ENCODE measurements at places on chromosomes 16 and 17.
A peak's percentile ranks its signal among the peaks of the same experiment; 100 is the strongest.

- DNase-seq = no peak
Measured at GRCh38 chr17:45751466-45751865, 32.7 kb upstream of the CRHR1 start.

DNA sequence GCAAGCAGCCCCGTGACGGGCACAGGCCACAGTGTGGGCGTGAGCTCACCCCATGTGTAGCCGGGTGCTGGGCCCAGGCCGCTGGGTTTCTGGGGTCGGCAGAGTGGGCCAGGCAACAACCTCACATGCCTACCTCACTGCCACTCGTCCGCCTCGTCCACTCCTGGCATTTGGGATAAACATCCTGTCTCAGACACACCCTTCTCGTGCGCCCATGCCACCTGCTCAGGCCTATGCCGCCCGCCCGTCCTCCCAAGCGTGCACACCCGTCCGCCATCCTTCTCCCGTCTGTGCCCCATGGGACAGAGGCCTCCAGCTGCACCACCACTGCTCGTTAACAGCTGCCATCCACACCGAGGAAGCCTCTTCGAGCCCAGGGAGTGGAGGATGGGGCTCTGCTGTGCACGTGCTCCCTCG is 64.3 kb downstream of the KLHDC4 start:
- no peak for DNase-seq

DNA sequence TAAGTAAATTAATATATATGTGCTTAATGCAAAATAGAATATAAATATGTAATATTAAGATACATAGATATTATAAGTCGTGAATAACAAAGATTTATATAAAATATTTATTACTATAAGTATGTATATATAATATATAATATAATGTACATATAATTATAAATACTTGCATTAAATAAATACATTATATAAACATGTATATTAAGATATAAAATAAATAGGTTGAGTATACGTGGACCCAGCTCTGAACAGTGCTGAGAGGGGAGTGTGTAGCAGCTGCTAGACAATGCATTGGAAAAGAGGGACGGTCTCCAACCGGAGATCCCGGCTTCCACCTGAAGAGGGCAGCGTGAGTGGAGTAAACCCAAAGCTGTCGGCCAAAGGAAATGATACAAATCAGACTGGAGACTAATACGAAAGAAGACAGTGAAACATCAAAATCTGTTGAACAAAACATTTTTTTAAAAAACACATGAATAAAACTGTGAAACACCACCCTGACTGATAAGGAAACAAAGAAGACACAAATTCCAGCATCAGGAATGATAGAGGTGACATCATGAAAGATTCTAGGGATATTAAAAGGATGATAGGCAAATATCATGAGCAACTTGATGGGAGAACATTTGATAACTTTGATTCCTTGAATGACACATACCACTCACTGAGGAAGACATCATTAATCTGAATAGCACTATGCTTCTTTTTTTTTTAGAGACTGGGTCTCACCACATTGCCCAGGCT is 125.4 kb upstream of the CHMP6 start:
- DNase-seq = peak; percentile 30

GRCh38 chr16:35188288-35189155 is 1729.1 kb downstream of the TP53TG3F start:
- DNase-seq = no peak

DNA sequence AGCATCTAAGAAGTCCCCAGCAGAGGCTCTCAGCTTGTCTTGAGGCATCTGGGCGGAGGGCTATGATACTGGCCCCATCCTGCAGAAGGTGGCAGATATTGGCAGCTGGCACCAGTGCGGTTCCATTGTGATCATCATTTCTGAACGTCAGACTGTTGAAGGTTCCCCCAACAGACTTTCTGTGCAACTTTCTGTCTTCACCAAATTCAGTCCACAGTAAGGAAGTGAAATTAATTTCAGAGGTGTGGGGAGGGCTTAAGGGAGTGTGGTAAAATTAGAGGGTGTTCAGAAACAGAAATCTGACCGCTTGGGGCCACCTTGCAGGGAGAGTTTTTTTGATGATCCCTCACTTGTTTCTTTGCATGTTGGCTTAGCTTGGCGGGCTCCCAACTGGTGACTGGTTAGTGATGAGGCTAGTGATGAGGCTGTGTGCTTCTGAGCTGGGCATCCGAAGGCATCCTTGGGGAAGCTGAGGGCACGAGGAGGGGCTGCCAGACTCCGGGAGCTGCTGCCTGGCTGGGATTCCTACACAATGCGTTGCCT is at the start of gene CIITA:
Gene CIITA, plus strand, starts transcription at position 404 of the 543 bp plus-strand sequence. Its CDS starts 129 bp downstream, at position 533.
- DNase-seq = peak; percentile 23

DNA sequence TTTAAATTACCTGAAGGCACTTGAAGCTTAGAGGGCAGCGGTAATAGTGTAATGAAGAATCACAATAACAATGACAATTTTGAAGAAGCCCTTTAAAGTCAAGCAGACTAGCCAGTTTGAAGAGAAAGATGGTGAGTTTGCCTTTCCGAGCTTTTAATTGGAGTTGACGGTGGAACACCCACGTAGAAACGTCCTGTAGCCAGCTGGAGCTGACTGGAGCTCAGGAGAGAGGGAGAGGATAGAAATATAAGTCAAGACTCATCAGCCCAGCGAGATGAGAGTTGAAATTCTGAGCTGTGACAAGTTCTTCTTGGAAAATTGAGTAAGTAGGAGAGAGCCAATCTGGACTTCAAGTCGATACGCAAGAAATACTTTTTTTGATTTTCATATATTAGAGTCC is 91.7 kb upstream of the CACNG3 start:
- DNase-seq = no peak

GRCh38 chr16:86117756-86118155 is 218.8 kb downstream of the IRF8 start:
- DNase-seq = no peak

- DNase-seq = no peak
Measured at GRCh38 chr17:82899941-82900340, 60.1 kb upstream of the ZNF750 start.

DNA sequence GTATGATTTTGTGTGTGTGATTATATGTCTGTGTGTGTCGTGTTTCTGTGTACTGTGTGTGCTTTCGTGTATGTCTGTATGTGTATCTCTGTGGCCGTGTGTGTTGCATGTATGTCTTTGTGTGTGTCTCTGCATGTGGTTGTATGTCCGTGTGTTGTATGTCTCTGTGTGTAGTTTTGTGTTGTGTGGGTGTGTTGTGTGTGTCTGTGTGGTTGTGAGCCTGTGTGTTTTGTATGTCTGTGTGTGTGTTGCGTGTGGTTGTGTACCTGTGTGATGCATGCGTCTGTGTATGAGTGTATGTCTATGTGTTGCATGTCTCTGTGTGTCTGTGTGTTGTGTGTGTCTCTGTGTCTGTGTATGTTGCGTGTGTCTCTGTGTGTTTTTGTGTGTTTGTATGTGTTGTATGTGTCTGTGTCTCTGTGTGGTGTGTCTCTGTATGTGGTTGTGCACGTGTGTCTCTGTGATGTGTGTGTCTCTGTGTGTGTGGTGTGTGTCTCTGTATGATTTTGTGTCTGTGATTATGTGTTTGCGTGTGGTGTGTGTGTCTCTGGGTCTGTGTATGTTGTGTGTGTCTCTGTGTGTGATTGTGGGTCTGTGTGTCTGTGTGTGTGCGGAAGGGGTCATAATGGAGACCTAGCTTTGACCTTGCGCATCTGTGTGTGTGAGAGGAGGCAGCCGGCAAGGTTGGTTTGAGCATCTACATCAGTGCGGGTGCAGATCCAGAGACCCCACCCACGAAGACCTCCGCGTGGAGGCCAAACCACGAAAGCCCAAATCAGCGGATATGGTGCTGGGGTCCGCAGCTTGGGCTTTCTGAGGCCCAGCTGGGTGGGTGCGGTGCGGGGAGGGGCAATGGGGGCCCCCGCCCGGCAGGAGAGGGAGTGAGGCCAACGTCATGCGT is 212.6 kb upstream of the GSE1 start:
- DNase-seq = no peak

GRCh38 chr17:78133971-78134898 is 3.7 kb downstream of the TMC8 start:
- peak; percentile 62 for DNase-seq

GRCh38 chr16:14333361-14333760 is 262.2 kb downstream of the MRTFB start:
- no peak for DNase-seq

DNA sequence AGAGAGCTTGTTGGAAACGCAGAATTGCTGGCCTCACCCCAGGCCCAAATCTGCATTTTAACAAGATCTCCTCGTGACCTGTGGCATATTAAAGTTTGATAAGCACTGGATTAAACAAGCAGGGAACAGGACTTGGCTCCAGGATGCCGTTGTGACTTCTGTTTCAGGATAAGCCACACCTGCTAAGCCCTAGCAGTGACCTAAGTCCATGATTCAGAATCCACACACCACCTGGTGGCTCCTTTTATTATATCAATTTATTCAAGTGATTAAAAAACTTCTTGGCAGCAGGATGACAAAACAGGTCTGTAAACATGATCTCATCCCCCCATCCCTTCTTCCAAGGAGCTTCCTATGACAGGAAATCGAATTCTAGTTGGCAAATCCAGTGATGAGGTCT is 9.1 kb downstream of the NAGPA start:
- DNase-seq = no peak

- no peak for DNase-seq
Measured at GRCh38 chr16:51816929-51817328, 665.9 kb upstream of the SALL1 start.

GRCh38 chr16:85901773-85902365 is 2.9 kb downstream of the IRF8 start:
- no peak for DNase-seq

- DNase-seq = no peak
Measured at GRCh38 chr17:76481071-76481655, 13.8 kb downstream of the AANAT start.

- no peak for DNase-seq
Measured at GRCh38 chr16:85981826-85982562, 83.0 kb downstream of the IRF8 start.

DNA sequence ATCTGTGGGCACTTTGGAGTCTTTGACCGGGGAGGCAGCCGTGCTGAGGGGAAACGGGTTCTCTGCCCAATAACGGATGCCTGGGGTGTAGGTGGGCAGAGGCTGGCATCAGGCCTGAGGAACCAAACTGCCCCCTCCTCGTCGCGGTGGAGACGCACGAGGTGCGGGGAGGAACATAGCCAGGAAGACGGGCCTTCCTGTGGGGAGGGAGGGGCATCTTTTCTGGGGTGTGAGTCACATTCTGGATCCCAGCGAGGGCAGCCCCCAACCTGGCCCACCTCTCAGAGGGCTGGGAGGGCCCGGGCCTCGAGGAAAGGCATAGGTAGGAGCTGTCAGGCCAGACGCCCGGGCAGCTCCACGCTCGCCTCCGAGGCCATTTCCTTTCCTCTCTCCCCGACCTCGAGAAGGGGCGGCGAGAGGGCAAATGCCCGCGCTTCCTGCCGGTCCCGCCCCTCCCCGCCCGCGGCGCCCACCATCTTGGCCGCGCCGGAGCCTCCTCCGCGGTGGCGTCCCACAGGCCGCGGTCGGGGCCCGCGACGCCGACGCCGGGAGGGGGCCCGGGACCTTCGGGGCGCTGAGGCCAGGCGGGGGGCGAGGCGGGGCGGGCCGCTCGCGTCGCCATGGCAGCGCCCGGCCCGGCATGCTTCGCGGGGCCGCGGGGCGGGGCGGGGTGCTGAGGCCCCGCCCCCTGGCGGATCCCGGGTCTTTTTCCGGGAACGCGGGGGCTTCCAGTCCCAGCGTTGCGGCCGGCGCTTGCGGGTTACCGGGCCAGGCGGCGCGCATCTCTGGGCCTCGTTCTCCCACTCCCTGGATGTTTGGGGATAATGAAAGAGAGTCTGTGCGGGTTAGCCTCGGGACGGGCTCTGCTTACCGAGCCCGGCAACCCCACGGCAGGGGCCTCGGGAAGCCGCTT is 13.2 kb downstream of the RAI1 start:
- peak; percentile 31 for DNase-seq

GRCh38 chr16:65054457-65054856 is 67.4 kb downstream of the CDH11 start:
- no peak for DNase-seq

- no peak for DNase-seq
Measured at GRCh38 chr17:4898351-4898750, 985 bp upstream of the C17orf107 start.

- DNase-seq = no peak
Measured at GRCh38 chr17:6244253-6244652, 174.1 kb downstream of the WSCD1 start.

DNA sequence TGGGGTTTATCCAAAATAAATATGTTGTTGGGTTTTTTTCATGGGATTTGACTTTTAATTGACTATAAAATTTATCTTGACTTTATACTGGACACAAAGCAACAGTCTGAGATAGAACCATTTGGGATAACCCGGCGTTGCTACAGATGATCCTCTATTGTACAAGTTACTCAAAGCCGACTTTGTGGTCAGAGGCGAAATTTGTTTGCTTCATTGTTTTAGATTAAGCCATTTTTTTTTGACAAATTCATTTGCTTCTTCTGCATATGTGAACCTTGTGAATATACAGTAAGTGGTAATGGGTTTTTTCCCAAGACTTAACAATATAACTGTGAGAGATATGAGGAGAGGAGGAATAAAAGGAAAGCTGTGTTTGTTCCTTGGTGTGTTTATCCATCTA is 11.8 kb downstream of the MYO1D start:
- DNase-seq = no peak

DNA sequence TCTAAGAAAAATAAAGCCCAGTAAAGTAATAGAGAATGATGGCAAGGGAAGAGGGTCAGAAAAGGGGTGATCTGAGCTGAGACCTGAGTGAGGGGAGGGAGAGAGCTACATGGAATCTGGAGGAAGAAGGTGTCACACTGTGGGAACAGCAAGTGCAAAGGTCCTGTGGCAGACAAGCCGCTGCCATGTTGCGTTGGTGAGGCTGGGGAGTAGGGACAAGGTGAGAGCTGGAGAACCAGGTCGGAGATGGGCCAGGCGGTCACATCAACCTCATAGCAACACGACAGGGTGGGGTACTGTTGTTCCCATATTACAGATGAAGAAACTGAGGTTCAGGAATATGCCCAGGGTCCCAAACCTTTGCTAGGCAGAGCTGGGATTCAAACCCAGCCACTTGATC is 16.6 kb upstream of the CALB2 start:
- no peak for DNase-seq

All from stimulated activated CD8-positive, alpha-beta memory T cell treated with anti-CD3 and anti-CD28 coated beads, Interleukin-4, amount 100 ng/mL, for 1 hour (primary cell).